ENCODE measurements at places on chromosomes 3 and 15.

GRCh38 chr3:174330303-174330702 is 528.8 kb upstream of the NAALADL2 start:
- DNase-seq = no peak

DNA sequence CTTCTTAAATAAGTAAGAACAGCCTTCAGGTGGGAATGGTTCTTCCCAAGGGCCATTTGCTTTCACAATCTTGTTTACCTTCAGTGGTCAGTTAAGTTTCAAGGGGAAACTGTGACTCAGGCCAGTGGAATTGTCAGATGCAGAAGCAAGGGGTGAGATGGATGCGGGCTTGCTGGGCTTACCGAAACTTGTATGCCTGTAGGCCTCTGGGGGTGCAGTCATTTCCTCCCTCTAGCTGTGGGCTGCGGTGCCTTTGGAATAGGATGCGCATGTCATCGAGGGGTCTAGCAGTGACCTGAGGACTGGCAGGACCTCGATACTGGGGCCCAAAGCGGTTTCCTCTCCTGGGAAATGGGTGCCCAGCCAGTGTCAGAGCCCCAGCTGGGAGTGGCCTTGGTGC is 121.6 kb downstream of the EEFSEC start:
- no peak for DNase-seq

DNA sequence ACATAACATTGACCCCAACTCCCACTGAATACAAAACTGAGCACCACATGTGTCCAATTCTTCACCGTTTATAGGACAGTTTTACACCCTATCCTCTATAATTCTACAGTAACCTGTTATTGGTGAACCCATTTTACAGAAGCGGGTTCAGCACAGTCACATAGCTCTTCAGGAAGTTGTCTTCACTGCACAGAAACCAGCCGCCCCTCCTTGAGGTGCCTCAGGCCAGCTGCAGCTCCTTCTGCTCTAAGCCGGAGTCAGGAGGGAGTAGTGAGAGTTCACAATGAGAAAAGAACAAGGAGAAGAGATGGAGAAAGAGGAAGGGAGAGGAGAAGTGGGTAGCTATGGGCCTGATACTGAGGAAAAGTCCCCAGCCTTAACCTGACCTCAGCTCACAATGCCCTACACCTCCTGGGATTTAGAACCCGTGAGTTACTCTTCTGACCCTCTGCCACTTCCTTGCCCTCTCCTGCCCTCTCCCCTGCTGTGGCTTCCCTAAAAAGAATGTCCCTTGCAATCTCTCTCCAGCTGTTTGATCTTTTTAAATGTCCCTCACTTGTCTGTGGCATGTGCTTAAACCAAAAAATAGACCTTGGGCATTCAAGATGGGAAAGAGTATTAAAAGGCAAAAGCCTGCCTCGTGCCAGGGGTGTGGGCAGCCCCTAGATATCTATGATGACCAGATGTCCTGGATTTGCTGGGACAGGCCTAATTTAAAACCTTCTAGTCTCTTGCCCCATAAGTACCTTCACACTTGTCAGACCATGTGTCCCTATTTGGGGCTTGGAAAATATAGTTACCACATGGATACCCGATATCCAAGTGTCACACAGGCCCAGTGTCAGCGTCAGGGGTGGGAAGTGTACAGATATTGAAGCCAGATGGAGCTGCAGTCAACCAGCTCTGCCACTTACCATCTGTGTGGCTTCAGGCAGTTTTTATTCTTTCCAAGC is 71.3 kb upstream of the HES1 start:
- no peak for DNase-seq

- DNase-seq = no peak
Measured at GRCh38 chr3:145450018-145450682, 710.8 kb downstream of the PLOD2 start.

DNA sequence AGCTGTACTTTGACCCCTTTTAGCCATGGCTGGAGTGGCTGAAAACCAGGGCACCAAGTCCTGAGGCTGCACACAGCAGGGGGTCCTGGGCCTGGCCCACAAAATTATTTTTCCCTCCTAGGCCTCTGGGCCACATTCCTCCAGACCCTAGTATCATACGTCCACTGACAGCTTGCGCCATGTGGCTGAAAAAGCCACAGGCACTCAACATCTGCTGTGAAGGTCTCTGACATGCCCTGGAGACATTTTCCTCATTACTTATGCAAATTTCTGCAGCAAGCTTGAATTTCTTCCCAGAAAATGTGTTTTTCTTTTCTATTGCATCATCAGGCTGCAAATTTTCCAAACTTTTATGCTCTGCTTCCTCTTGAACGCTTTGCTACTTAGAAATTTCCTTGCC is 239.0 kb downstream of the SQOR start:
- no peak for DNase-seq
